Stimulated activated CD8-positive, alpha-beta memory T cell treated with anti-CD3 and anti-CD28 coated beads, Interleukin-2, amount 100 ng/mL, for 48 hours (primary cell): ENCODE measurements at places on chromosomes 7 and 10.

DNA sequence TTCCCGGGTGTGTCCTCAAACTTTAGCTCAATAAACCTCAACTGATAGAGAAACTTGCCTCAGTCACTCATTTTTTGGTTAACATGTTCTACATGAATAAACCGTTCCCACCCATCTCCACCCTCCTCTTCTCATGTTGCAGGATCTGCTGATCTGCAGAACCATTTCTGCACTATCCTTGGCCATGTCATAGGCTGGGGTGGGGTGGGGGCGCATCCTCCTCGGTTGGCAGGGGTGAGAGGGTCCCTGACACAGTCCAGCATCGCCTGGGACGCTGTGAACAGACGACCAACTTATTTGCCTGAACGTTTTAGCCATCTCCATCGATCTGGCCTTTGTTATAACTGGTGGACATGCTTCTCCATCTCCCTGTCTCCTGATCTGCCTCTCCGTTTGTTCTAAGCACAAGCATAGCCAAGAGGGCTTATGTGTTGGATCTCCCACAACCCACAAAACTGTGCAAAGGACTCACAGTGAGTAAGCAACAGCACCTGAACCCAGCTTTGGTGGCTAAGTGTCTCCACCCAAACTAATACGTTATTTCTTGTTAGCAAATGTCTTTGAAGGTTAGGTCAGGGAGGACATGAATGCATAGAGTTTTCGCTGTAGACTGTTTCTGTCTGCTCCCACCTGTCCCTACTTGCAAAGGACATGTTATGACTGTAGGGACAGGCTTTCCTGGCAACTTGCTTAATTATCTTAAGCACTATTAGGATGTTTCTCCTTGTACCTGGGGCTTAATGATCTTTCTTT lies 51.7 kb downstream of the PRKCQ start:
- no peak for DNase-seq

DNA sequence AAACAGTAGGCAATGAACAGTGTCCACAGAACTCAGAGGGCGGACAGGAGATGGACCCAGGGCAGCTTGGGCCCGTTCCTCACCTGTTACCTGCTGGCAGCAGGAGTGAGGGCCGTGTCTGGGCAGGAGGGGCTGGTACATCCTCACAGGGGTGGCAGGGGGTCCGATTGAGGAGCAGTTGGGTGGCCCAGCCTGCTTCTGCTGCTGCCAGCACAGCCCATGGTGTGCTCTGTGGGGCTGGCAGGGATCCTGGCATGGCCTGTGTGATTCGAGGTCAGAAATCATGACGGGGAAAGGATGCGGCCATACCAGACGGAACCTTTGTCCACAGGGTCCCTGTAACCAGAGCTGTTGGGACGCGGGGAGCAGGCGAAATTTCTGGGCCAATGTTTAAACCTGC lies 49.6 kb downstream of the INPP5A start:
- DNase-seq, result no peak

DNA sequence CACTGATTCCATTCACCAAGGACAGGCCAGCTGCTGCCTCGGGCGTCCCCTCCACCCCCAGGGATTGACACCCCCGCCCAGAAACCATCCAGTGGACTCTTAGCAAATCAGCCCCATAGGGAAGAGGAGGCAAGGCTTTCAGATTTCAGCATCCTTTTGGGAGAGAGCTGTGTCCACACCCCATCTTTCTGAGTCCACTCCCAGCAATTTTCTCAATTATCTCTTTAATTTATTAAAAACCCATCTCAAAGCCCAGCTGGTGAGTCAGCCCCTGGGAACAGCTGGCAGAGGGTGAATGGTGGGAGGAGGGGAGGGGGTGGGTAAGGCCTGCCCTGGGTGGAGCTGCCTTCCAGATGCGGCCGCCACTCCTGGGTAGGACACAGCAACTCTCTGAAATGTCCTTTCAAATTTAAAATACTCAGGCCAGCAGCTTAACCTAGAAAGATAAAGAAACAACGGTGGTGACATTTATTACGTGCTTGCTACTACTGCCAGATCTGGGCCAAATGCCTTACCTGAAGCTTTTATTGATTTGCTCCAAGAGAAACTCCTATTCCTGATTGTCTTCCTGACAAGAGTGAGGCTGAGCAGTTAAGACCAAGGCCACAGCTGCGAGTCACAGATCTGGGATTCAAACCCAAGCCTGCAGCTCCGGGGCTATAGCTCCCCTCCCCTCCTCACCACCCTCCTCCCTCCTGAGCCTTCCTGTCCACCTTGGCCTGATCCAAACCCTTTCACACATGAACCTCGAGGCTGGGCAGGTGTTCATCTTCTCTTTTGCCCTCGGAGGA lies 120.4 kb downstream of the RGS10 start:
- no peak for DNase-seq

GRCh38 chr10:68171539-68172080 lies 60.3 kb downstream of the ATOH7 start:
- DNase-seq, result no peak

DNA sequence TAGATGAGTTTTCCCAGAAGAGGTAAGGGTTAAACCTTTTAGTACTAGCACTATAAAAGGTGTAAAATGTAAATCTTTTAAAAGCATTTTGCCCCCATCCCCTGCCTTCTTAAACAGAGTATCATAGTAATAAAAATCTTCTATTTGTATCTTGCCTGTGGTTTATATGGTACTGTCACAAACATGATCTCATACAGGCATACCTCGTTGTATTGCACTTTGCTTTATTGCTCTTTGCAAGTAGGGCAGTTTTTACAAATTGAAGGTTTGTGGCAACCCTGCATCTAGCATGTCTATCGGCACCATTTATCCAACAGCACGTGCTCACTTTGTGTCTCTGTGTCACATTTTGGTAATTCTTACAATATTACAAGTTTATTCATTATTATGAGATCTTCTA lies 198.8 kb upstream of the YAE1 start:
- no peak for DNase-seq

- no peak for DNase-seq
Observed at GRCh38 chr10:107010531-107010930, 154.0 kb downstream of the SORCS1 start.

DNA sequence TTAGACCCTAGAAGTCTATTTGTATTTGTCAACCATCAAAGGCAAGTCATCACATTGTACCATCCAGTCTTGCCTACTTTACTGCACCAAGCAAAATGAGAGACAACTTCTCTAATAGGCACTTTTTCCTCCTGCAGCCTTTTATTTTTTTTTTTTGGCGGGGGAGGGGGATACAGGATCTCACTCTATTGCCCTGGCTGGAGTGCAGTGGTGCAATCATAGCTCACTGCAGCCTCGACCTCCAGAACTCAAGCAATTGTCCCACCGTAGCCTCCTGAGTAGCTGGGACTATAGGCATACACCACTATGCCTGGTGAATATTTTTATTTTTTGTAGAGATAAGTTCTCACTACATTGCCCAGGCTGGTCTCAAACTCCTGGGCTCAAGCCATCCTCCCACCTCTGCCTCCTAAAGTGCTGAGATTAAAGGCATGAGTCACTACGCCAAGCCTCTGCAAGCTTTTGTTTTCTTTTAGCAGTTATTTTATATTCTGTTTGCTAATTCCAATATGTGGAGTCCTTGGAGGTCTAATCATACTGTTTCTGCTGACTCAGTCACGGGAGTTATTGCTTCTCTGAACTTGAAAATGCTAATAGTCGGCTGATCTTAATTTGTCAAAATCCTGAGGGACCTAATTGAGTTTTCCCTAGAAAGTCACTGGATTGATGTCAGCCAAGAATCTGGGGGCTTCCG lies 14.2 kb downstream of the KPNA7 start:
- DNase-seq, result no peak

DNA sequence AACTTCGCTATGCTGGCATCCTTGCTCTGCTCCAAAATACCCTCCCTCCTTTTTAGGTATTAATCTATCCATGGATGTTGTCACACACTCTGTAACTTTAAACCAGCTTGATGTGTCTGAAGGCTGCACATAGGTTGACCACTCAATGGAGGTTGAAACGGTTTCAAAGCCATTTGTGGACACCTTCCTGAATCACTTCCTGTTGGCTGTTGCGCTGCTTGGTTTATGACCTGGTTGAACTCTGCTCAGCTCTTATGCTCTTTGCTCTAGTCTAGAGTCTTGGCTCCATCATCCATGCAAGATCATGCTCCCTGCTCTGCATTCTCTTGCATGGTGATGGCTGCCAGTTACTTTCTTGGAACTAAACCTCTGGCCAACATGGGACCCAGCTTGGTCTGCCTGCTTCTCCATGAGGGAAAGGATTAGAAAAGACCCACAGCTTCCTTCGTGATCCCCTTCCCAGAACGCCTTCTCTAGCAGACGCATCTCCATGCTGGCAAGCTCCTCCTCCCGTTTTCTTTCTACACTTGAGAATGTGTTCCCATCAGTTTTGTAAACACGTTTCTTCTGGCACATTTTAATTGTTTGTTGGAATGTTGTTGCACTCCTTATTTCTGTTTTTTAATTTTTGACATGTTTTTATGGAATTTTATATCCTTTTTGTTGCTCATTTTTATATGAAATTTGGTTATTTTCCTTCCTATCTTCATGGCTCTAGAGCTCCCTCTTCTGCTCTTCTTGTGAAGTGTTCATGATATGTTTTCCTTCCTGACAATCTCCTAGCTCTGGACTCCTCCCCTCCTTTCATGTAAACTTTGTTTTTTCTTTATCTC lies 149.8 kb downstream of the XPNPEP1 start:
- no peak for DNase-seq

- DNase-seq, result no peak
Observed at GRCh38 chr10:79483948-79484347, 28.4 kb upstream of the EIF5AL1 start.

DNA sequence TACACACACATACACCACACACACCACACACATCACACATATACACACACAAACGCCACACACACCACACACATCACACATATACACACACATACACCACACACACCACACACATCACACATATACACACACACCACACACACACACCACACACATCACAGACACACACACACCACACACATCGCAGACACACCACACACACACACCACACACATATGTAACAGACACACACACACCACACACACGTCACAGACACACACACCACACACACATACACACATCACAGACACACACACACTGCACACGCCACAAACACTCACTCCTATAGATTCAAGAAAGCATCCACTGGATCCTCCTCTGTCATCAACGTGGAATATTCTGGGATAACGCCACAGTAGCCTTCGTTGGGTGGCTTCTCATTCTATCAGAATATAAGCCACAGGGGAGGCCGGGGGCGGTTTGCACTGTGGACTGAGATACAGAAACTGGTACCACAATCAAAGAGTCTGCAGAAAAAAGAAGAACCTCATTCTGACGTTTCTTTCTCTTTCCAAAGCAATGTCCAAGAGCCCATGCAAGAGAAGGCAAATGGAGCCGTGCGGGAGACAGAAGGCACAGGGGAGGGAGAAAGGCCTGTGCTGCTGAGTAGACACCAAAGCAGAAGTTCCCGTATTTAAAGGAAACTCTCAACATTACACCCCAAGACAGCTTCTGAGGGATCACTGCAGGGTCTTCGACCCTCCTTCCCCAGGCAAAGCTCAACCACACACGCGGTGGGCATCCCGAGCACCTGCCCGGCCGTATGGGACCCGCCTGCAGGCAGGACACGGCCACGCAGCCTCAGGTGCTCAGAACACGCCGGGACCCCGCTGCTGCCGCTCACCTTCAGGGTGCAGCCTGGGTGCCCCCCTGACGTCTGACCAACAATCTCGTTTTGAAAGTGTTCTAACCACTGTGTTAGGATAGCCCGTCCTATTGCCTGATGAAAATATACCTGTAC lies 321.2 kb downstream of the DNAJB6 start:
- DNase-seq, result no peak

- DNase-seq, result no peak
Observed at GRCh38 chr7:20799566-20800366, 13.1 kb upstream of the SP8 start.

- DNase-seq, result no peak
Observed at GRCh38 chr10:71349406-71349805, 30.3 kb downstream of the SLC29A3 start.

DNA sequence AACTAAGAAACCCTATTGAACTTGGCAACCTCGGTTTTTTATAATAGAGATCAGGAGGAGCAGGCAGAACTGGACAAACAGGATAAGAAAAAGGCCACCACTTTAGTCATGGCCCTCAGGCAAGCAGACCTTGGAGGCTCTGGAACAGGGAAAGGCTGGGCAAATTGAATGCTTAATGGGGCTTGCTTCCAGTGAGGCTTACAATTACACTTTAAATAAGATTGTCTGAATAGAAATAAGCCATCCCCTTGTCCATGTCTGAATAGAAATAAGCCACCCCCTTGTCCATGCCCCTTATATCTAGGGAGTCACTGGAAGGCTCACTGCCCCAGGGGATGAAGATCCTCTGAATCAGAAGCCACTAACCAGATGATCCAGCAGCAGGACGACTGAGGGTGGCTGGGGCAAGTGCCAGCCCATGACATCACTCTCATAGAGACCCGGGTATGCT lies 40.6 kb downstream of the AKR1B15 start:
- DNase-seq, result no peak

- no peak for DNase-seq
Observed at GRCh38 chr10:30420266-30420665, 13.7 kb upstream of the MAP3K8 start.

DNA sequence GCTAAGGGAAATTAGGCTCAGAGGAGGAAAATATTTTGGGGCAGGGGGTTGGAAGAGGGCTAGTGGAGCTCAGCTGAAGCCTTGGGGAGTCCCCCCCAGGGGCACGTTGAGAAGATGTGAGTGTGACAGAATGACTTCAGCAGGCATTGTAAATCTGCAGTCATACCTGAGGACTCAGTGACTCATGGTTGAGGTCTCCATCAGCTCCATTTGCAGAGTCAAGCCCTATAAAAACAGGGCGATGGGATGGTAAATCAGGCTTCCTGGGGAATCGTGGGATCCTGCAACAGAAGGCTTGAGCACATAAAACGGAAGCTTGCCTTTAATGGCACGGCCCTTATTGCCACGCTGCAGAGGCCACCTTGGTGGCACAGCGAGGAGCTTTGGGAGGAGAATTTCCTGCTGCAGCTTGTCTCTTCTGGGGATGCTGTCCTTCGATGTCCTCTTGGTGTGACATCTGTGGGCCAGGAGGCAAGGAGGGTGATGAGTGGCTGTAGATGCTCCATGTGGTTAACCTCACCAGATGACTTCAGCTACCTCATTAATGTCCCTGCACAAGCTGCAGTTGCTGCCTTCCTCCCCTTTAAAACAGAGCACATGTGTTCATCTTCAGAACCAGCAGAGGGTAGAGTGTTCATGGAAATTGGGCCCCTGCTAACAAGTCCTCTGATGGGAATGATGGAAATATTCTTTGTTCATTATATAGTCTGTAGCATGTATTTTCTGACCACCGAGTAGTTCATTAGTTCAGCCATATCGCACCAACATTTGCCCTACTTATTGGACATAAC lies 285.9 kb downstream of the LRMDA start:
- DNase-seq, result no peak

DNA sequence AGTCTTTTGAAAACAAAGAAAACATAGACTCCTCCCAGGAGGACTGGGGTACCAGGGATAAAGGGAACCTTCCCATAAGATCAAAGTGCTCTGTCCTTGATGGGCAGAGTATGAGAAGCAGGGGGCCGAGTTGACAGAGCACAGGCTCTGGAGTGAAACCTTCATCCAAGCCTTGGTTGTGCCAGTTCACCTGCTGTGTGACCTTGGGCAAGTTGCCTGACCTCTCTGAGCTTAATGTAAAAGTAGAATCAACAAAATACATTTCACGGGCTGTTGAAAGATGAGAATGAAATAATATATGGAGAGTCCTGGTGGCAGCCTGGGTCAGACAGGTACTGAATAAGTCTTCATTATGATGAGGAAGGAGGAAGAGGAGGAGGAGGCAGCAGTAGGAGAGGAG lies 69.9 kb downstream of the SLIT1 start:
- DNase-seq, result no peak
